Common myeloid progenitor, CD34-positive (primary cell): ENCODE measurements at places on chromosomes 5 and 9.

GRCh38 chr9:9170439-9171134, 1371.0 kb upstream of the DMAC1 start:
- H3K27me3 ChIP-seq = no peaks in the 10 kb centered on the region
- DNase-seq = no peak
- H3K4me3 ChIP-seq = no peak overlapping the region
- H3K27ac ChIP-seq = no peak overlapping the region
- no peaks in the 10 kb centered on the region for H3K4me1 ChIP-seq
- H3K36me3 ChIP-seq = no peaks in the 10 kb centered on the region

DNA sequence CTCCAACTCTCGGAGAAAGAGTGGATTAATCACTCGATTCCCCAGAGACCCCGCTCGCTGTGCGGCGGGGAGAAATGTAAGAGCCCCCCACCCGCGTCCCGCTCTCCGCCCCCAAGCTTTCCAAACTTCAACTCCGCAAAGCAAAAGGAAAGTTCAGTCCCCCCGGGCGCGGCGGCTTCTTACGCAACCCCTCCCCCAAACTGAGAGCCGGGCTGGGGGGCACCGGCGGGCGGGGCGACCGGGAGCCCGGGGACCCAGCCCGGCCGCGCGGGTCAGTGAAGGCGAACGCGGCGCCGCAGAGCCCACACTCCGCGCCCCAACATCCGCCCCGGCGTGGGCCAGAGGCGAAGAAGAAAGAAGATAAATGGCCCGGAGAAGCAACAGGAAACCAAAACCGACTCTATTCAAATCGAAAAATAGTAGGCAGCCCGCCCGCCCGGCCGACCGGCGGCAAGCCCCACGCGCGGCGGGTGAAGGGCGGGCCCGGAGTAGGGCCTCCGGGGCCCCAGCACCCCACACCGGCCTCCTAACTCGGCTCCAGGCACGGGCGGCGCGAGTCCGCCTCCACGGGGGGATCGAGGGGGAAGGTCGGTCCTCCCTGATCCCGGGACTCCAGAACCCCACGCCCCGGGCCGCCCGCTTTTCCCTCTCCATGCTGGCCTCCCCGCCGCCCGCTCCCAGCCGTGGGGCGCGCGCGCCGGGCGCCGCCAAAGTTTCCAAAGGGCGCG, 720 bp downstream of the NOTCH1 start:
- peaks cover 82% of the 10 kb centered on the region for H3K4me1 ChIP-seq
- H3K36me3 ChIP-seq = peaks cover 31% of the 10 kb centered on the region
- H3K4me3 ChIP-seq = peak overlapping the region; percentile 85
- DNase-seq = no peak

DNA sequence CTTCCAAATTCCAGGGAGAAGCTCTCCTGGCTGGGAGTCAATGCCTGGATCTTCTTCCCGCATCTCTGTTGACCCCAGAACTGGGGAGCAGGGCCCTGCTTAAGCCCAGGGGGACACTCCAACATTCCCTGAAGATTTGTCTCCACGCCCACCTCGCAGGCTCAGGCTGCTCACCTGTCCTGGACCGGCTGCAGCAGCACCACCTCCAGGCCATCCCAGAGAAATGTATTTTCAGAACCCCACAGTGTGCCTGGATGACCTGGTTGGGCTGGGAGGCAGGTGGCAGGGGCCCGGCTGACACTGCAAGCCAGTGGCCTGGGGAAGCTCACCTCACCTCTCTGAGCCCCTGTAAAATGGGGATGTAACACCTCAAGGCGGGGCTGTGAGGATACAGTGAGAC, 27.1 kb upstream of the ZBTB43 start:
- no peaks in the 10 kb centered on the region for H3K36me3 ChIP-seq
- no peak for DNase-seq
- H3K4me1 ChIP-seq = no peaks in the 10 kb centered on the region
- no peak overlapping the region for H3K27ac ChIP-seq

DNA sequence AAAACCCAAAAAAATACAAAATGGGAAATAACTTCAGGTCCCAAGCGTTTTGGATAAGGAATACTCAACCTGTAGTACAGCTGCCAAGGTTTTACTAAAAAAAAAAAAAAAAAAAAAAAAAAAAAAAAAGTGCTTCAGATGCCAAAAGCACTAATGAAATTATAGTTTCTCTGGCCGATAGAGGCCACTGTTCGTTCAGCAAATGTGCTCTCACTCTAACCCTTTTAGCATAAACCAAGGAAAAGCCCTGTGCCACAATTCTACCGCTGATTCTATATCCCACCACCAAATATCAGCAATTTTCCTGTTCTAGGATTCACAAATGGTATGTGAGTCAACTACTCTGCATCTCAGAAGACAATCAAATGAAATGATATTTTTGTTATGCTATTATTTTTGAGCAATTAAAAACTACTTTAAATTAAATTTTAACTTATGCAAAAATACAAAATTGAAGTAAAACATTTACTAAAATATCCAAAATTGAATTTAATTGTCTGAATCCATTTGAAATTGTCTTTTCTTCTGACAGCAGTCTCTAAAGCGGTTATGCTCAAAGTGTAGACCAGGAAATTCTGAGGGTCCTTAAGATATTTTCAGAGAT, 79.8 kb downstream of the RICTOR start:
- H3K4me3 ChIP-seq = no peak overlapping the region
- H3K4me1 ChIP-seq = no peaks in the 10 kb centered on the region
- peaks cover 6% of the 10 kb centered on the region for H3K36me3 ChIP-seq

DNA sequence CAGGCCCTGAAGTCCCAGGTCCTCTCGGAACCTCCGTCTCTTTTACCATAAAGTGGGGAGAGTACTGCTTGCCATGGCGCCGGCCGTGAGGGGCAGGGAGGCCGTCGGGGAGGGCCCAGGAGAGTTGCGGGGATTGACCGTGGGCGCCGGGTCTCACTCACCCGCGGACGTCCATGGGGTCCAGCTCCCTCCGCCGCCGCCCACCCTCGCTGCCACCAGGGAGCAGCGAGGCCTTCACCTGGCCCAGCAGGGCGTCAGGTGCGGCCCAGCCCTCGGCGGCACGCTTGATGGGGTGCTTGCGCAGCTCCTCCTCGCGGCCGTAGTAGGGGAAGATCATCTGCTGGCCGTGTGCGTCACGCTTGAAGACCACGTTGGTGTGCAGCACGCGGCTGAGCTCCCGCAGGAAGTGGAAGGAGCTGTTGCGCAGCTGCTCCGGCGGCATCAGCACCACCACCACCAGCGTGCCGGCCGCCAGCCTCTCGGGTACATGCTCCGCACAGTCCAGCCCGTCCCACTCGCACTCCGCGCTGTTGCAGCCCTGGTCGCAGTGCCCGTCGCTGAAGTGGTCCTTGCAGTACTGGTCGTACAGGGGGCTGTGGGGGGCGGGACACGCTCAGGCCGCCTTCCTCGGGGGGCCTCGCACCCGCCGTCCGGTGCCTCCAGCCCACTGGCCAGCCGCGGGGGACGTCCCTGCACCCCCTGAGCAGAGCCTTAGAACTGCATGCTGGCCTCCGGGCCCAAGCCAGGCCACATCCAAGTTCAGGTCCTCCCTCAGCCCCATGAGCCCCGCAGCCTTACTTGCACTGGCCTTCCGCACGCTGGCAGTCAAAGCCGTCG, 21.9 kb upstream of the SEC16A start:
- no peaks in the 10 kb centered on the region for H3K4me1 ChIP-seq
- DNase-seq = no peak
- H3K36me3 ChIP-seq = peaks cover 97% of the 10 kb centered on the region
- H3K27me3 ChIP-seq = no peaks in the 10 kb centered on the region
- no peak overlapping the region for H3K27ac ChIP-seq

DNA sequence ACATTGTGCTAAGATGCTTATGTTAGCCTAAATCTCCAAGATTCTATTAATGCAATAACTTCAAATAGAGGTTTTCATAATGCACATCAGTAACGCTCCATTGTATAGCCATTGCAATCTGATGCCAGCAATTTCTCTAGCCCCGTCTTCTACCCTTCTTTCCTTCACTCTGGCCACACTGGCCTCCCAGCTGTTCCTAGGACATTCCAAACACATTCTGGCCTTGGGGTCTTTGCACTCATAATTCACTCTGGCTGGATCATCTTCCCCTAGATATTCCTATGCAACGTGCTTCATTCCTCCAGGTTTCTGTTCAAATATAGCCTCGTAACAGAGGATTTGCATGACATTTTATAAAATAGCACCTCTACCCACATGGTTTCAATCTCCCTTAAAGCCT, 23.3 kb downstream of the FAM81B start:
- H3K27me3 ChIP-seq = no peaks in the 10 kb centered on the region
- no peak overlapping the region for H3K27ac ChIP-seq
- H3K36me3 ChIP-seq = no peaks in the 10 kb centered on the region
- no peak for DNase-seq
- H3K4me3 ChIP-seq = no peak overlapping the region

GRCh38 chr5:167012123-167013034, 1279.1 kb upstream of the WWC1 start:
- no peak overlapping the region for H3K27ac ChIP-seq
- no peaks in the 10 kb centered on the region for H3K4me1 ChIP-seq
- no peaks in the 10 kb centered on the region for H3K36me3 ChIP-seq
- no peaks in the 10 kb centered on the region for H3K27me3 ChIP-seq

- peak; percentile 60 for DNase-seq
- H3K4me3 ChIP-seq = no peak overlapping the region
- H3K4me1 ChIP-seq = peaks cover 10% of the 10 kb centered on the region
- H3K27ac ChIP-seq = no peak overlapping the region
- no peaks in the 10 kb centered on the region for H3K36me3 ChIP-seq
These were observed 235.3 kb downstream of the KCTD16 start for GRCh38 chr5:144405991-144406390.

DNA sequence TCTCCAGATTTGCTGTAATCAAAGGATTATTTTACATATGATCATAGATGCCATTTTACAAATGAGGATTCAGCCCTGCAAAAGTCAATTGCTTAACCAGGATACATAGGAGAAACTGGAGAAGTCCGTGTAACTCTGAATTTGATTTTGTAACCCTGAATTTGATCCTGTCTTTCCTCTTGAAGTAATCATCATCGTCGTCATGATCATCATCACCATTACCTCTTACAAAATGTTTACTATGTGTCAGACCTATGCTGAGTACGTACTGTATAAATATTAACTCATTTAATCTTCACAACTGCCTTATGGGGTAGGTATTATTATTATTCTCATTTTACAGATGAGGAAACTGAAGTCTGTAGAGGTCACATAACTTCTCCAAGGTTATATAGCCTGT, 271.5 kb downstream of the DOCK8 start:
- no peak overlapping the region for H3K27ac ChIP-seq
- no peak overlapping the region for H3K4me3 ChIP-seq
- no peaks in the 10 kb centered on the region for H3K4me1 ChIP-seq
- H3K36me3 ChIP-seq = no peaks in the 10 kb centered on the region
- no peak for DNase-seq

DNA sequence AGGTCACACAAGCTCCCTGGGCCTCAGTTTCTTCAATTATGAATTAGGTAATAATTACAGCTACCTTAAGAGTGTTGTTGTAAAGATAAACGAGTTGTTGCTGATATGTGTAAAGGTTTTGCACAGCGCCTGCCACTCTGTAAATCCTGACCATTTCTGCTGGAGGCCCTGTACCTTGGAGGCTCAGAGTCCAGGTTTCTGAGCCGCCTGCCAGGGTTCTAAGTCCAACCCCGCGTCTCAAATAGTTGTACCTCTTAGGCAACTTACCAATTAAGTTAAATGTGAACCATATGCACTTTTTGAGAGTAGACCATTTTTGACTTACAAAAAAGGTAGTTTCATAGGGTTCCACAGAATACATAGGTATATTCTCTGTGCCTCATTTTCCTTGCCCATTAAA, 156.8 kb upstream of the KLF9 start:
- H3K27ac ChIP-seq = no peak overlapping the region
- no peaks in the 10 kb centered on the region for H3K27me3 ChIP-seq
- H3K36me3 ChIP-seq = no peaks in the 10 kb centered on the region
- H3K4me1 ChIP-seq = no peaks in the 10 kb centered on the region
- no peak for DNase-seq

- no peak overlapping the region for H3K27ac ChIP-seq
- H3K27me3 ChIP-seq = no peaks in the 10 kb centered on the region
- no peaks in the 10 kb centered on the region for H3K4me1 ChIP-seq
- H3K4me3 ChIP-seq = no peak overlapping the region
- no peaks in the 10 kb centered on the region for H3K36me3 ChIP-seq
These were observed 108.4 kb downstream of the SLIT3 start for GRCh38 chr5:169192536-169192935.

GRCh38 chr5:95620030-95620869, at the start of gene GPR150:
TSS of gene GPR150 (plus strand) at chr5:95620087. CDS start at chr5:95620276, 189 bp downstream.
- peak; percentile 92 for DNase-seq
- H3K27me3 ChIP-seq = no peaks in the 10 kb centered on the region
- peaks cover 36% of the 10 kb centered on the region for H3K4me1 ChIP-seq

DNA sequence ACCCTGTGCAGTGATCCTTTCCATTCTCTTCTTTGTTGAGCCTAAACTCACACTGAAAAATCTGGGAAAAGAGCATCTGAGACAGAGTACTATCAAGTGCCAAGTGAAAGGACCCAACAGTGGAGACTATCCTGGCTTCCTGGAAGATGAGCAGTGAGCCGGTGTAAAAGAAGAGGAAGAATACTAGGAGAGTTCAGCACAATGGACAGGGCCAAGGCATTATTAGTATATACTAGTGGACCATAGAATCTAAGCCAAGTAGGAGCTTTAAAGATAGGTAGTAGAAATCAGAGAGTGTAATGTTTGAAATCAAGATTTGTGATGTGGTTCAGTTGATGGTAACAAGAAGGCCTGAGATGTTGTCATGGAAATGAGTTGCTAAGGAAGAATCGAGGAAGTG, 140.8 kb downstream of the CAMK4 start:
- H3K4me3 ChIP-seq = no peak overlapping the region
- DNase-seq = no peak
- no peaks in the 10 kb centered on the region for H3K27me3 ChIP-seq

GRCh38 chr9:122929796-122930354, 1.4 kb downstream of the ZBTB26 start:
- peaks cover 6% of the 10 kb centered on the region for H3K36me3 ChIP-seq
- H3K4me1 ChIP-seq = peaks cover 17% of the 10 kb centered on the region
- no peak overlapping the region for H3K27ac ChIP-seq

GRCh38 chr9:136657974-136658848, 4.5 kb upstream of the EGFL7 start:
- DNase-seq = no peak
- peak overlapping the region; percentile 93 for H3K27ac ChIP-seq
- H3K27me3 ChIP-seq = no peaks in the 10 kb centered on the region
- H3K4me3 ChIP-seq = peak overlapping the region; percentile 88
- H3K4me1 ChIP-seq = peaks cover 81% of the 10 kb centered on the region

DNA sequence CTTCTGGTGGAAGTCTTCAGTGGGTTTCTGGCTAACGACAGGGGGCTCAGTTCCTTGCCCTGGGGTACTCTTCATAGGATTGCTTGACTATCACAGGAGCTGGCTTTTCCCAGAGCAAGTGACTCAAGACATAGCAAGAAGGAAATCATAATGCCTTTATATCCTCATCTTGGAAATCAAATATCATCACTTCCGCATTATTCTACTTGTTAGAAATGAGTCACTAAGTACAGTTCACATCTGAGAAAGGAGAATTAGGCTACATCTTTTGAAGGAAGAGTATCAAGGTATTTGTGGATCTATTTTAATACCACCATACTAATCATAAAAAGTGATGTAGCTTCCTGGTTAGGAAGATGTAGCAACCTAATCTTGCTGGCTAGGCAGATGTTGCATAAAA, 148.2 kb upstream of the RAI14 start:
- H3K4me3 ChIP-seq = no peak overlapping the region
- H3K4me1 ChIP-seq = no peaks in the 10 kb centered on the region
- H3K36me3 ChIP-seq = no peaks in the 10 kb centered on the region
- no peaks in the 10 kb centered on the region for H3K27me3 ChIP-seq
- DNase-seq = no peak
